ENCODE measurements at places on chromosomes 7 and 10.

DNA sequence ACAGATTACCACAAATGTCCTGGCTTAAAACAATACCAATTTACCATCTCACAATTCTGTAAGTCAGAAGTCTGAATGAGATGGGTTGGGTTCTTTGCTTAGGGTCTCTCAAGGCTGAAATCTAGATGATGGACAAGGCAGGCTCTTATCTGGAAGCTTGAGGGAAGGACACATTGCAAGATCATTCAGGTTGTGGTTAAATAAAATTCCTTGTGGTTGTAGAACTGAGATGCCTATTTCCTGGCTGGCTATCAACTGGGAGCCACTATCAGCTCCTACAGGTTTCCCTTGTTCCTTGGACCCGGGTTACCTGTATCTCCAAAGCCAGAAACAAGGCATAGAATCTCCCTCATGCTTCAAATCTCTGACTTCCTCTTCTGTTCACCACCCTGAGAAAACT, 148.4 kb downstream of the MDFIC start:
- DNase-seq = no peak

- DNase-seq = no peak
Observed at GRCh38 chr7:69871886-69872569, 273.8 kb downstream of the AUTS2 start.

- DNase-seq = no peak
Observed at GRCh38 chr10:77505431-77506334, 131.9 kb downstream of the KCNMA1 start.

DNA sequence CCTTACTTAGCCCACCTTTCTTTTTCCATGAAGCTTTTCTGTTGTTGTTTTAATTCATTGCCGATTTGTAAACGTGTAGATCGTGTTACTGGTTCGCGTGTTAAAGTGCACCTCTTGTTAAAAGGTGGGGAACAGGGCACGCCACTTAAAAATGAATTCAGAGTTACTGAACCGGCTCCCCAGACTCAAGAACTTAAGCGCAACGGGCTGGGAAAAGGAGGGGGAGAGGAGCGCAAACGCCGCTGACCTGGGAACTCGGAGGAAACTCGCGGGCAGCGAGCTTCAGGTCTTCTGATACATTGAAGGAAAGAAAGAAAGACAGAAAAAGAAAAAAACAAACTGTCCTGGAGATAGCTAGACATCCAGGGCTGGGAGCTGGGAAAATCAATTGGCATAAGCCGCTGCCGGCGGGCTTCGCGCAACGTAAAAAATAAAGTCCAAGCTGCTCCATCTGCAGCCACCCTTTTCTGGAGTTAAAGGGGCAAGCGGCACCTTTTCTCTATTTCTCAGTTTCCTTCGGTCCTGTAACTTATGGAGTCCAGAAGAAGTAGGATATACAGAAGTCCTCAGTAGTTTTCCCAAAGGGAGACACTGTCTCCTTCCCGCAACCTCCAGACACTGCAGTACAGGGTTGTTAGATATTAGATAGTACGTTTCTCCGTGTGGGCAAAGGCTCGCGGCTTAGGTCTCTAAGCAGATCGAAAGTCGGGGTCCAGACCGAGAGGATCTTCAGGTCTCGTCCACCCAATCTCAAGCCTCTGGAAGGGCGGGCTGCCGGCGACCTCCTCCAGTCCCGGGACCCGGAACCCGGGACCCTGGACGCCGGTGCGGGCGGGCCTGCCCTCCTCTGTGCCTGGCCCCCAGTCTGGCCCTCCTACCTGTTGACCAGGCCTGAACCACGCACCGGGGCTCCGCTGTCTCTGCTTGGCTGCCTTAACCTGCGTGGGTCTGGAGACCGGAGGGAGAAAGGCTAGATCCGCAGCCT, 1.8 kb upstream of the DLX6 start:
- no peak for DNase-seq

DNA sequence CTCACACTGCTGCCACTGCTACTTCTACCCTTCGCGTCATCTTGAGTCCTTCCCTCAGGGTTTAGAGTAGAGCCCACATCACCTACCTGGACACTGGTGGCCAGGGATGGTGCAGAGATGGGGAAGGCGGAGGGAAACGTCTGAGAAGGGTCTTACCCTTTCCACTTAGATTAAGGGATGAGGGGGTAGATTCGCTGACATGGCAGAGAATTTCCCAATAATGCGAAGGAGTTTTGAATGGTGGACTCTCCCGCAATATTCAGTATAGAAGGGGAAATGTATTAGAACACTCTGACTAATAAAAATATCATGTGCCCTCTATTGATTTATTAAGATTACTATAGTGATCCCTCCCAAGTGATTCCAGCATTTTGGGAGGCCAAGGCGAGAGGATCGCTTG, 209.5 kb upstream of the KIAA1217 start:
- DNase-seq = no peak

DNA sequence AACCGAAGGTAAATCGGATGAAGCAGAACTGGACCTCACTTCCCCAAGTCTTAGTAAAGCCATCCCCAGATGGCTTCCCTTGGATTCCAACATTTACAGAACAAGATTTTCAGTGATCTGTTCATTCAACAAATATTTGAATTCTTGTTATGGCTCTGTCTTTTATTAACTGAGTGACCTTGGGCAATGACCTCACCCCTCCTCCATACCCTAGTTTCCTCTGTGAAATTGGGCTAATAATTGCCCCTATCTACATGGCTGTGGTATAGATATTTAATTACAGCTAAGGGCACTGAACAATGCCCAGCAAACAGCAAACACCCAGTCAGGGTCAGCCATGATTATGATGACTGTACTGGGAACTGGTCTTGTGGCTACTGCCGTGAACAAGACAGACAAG, 19.1 kb downstream of the TECTB start:
- no peak for DNase-seq

DNA sequence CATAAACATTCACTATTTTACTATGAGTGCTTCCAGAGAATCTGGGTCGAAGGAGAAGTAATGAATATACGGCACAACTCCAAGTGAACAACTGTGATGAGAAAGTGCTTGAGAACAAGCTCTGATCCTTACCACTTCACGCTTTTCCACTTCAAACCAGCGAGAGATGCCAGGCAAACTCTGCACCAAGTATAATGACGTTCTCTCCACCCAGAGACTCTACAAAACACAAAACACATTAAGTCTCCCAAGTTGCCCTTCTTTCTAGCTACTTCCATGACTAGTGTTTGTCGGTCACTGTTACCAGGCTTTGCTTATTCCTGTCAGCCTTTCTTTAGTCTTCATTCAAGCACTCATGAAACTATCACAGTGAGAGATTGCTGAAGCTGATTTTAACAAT, 193.1 kb upstream of the IMMP2L start:
- DNase-seq = no peak

- DNase-seq = no peak
Observed at GRCh38 chr7:140146574-140146973, 30.2 kb downstream of the KDM7A start.

- DNase-seq = no peak
Observed at GRCh38 chr7:123432601-123433000, 101.8 kb downstream of the IQUB start.

GRCh38 chr10:131930150-131930549, 29.3 kb downstream of the PPP2R2D start:
- DNase-seq = no peak

- DNase-seq = no peak
Observed at GRCh38 chr10:114095559-114096337, 52.1 kb downstream of the ADRB1 start.

- DNase-seq = no peak
Observed at GRCh38 chr7:85469446-85470010, 282.7 kb upstream of the SEMA3D start.

DNA sequence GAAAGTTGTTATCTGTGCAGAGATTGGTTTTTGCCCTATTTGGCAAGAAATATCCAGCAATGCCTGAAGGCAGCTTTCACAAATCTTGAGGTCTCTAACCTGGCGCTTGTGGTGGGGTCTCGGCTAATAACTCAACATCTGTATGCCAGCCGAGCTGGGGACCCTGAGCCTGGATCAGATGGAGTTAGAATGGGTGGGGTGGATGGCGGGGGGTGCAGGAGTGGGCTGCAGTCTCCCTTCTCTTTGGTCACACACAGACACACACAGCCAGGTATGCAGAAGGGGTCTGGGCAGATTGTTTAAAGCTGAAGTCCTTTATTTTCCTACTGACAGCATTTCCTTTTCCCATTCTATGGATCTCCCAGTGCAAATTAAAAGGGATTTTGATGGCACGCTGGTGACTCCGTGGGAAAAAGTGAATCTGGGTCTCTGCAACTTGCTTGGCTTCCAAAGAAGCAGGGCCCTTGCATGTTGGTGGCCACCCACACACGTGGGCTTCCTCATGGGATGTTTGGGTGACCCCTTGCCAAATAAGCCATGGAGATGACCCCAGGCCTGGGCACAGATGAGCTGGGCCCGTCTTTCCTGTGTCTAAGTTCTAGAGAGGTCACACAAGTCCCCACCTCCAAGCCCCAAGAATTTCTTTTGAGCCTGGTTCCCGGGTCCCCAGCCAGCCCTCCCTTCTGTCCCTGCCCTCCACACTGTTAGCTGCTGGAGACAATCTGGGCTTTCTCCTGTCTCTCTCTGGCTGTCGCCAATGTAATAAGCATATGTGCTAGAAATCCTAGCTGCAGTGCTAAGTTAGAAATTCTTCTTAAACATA, 39.9 kb upstream of the EMX2 start:
- DNase-seq = no peak

GRCh38 chr7:47591655-47592572, 10.0 kb upstream of the TNS3 start:
- DNase-seq = no peak

GRCh38 chr10:11846542-11846941, 23.4 kb downstream of the PROSER2 start:
- DNase-seq = no peak

- no peak for DNase-seq
Observed at GRCh38 chr10:116430288-116430687, 2.6 kb downstream of the PNLIPRP3 start.

DNA sequence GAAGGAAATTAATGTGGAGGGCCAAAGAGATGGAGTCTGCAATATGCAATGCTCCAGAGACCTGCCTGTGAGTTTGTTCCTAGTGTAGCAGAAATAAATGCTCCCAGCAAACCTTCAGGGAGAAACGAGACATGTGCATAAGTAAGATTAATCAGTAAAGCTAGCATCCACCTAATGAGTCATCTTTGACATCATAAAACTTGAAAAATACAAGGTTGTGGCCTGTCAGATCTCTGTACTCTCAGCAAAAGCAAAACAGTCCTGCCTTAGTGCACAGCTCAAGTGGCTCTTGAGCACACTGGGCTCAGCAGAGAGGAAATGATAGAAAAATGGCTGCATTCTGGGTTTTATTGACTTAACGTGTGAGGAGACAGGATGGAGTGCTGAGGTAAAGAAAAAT, 32.5 kb upstream of the ERCC6 start:
- DNase-seq = no peak

GRCh38 chr10:115604627-115605026, 511.5 kb downstream of the ATRNL1 start:
- DNase-seq = no peak

DNA sequence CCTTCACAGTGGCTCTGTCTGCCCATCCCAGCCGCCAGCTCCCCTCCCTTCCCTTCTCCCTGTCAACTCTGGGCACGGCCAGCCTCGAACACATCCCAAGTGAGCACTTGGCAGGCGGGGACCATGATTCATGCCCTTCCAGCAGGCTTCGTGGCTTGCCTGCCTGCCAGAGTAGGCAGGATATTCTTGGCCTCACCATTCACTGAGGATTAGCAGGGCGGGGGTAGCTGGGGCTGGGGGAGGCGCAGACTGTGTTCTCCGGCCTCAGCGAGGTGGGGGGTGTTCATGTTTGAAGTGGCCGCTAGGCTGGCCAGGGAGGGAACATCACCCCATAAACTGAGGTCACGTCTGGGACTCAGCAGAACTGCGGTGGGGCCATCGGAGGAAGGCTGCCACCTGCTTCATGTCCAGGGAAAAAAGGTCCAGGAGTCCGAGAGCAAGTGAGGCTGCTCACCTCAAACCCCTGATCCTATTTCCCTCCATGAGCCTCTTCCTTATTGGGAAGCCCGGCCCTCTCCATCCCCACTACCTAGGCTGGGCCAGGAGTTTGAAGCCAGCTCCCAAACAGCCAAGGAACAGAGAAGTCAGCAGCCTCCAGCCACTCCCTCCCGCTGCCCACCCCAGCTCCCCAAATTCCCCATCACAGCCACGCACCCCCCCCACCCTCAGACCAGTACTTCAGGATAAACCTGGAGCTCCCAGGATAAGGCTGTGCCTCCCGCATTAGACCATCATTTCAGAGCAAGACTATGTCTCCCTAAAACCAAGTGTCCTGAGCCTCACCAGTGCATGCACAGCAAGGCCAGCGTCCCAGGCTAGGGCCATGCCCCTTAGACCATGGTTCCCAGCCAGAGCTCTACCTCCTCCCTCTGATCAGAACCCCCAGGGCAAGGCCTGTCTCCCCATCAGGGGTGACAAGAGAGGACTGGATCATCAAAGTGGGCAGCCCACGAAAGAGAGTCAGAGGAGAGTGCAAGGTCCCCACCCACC, 42.8 kb upstream of the RABGEF1 start:
- DNase-seq = no peak

DNA sequence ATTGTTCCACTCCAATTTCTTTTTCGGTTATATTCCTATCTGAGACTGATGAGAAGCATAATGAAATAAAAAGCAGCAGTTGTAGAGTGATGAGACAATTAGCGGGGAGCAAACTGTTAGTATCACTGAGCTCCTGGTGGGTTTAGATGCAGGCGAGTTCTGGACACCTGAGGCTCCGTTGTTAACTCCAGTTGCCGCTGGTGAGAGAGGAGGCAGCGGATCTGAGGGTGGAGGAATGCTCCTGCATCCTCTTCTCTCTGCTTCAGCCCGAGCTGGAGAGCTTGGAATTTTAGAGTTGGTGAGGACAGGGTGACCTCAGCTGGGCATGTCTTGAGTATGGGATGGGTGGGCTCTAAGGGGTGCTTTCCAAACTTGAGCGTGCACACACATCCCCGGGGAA, 31.4 kb downstream of the LRMDA start:
- DNase-seq = no peak

- no peak for DNase-seq
Observed at GRCh38 chr7:460374-461116, 59.1 kb downstream of the PDGFA start.

DNA sequence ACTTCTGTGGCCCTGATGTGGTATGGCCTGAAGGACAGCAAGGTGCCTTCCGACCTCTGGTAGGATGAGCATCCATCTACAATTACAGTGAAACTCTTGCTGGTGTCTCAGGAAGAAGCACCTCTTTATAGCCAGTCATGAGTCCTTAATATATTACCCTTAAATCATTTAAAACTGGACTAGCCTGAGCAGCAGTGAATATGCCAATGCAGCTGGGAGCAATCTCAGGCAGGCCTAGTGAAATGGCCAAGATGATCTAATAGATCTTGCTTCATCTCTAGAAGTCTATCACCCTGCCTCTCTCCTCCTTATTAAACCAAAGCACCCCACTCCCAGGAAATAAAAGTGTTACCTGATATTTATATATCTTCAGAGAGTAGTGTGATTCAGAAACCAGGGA, 66.7 kb upstream of the SORCS3 start:
- no peak for DNase-seq

DNA sequence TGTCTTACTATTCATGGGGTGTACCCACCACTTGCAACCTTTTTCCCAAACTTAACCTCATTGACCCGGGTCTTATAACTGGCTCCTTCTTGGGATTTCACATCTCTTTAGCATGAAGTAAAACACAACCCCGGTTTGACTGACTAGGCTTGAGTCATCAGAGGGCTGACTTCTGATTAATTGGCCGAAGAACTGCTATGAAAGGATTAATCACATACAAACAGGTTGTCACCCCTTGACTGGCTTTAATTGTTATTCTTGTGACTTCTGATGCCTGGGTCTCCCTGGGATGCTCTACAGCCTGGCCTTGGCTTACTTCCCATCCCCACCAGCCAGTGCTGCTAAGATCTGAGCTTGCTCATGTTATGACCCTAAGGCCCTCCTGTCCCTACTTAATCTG, 8.8 kb upstream of the CRPPA start:
- no peak for DNase-seq
